ENCODE measurements at places on chromosomes 7 and 10.

DNA sequence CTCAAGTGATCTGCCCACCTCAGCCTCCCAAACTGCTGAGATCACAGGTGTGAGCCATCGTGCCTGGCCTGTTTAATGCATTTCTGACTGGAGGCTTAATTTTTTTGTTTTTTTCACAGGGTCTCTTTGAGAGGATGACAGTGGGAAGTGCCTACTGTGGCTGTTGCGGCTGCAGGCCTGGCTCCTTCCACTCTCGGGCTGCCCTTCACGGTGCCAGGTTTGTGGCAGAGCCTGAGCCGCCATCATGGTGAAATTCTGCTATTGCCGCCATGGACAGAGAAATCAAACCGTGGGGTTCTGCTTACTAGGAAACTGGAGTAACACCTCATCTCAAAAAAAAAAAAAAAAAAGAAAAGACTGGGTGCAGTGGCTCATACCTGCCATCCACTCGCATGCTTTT, 142.7 kb downstream of the CAMK1D start:
- DNase-seq, result no peak

DNA sequence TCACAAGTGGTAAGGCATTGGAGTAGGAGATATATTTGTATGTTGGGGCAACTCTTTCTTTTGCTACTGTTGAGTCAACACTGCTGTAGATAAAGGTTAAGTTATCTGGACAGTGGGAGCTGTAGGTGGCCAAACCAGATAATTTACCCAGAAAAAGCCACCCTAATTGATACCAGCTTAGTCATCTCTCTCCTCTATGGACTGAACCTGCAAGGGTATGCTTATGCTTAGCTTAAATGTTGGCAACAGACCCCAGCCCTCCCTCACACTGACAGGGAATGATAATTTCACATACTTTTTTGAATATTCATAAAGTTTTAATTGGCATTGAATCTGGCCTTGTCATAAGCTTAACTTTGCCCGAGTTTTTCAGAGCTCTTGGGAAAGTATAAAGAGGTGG, 66.3 kb downstream of the CREB5 start:
- no peak for DNase-seq

DNA sequence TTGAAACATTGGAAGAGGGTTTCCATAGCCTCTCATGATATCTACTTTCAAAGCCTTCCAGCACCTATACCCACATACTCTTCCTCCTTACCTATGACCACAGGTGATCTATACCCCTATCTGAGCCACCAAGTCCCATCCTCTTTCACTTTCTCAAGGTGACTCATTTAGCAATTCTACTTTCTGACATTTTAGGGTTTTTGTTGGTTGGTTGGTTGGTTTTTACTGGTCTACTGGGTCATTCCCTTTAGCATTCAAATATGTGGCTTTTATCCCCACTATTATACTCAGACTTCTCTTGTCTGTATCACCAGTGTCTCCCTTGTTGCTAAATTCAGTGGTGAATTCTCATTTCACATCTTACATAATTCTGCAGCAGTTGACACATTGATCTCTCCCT, 130.4 kb upstream of the STEAP4 start:
- no peak for DNase-seq

GRCh38 chr7:25632616-25633015, 404.3 kb upstream of the NPVF start:
- no peak for DNase-seq

DNA sequence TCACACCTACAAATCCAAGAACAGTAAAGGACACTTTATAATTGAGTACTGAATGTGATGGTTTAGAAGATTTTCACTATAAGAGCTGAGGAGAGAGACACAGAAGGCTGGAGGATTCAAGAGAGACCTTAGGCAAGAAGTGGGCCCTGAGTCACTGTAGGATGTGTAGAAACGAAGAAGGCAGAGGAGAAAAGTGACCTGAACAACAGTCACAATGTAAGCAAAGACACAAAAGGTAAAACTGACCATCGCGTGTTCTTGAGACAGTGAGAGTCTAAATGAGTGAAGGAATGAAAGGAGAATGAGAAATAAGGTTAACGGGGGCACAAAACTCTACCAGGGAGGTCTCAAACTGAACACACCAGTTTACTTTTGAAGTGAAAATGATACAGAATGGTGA, 298.2 kb upstream of the LRGUK start:
- DNase-seq, result no peak

DNA sequence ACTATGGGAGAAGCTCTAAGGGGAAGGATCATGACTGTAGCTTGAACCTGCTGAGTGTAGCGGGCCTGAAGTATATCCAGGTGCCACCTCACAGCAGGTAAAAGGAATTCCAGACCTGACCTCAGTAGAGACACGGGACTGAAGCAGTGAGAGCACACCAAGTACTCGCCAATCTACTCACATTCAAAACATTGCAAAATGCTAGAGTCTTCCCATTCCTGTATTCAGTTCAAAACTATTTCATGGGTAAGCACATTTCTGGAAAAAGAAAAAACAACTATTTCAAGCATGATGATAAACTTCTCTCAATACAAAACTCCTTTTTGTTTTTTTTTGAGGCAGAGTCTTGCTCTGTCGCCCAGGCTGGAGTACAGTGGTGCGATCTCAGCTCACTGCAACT, 121.9 kb upstream of the AUTS2 start:
- no peak for DNase-seq

GRCh38 chr7:84941936-84942335, 244.9 kb downstream of the SEMA3D start:
- no peak for DNase-seq

DNA sequence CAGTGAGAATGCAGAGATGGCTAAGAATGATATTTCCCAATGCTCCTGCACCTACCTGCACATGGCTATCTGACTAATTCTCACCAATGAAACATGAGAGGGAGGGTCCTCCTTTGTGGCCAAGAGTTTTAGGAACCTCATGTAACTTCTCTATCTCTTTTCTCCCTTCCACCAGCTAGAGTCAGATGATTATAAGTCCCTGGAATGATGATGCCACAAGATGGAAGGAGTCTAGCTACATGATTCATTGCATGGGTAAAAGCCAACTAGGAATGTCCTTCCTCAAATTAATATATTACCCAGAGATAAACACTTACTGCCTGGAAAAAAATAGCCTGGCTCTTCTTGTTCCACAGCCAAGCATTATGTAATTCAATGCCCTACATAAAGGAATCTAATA, 55.1 kb upstream of the AASS start:
- no peak for DNase-seq

DNA sequence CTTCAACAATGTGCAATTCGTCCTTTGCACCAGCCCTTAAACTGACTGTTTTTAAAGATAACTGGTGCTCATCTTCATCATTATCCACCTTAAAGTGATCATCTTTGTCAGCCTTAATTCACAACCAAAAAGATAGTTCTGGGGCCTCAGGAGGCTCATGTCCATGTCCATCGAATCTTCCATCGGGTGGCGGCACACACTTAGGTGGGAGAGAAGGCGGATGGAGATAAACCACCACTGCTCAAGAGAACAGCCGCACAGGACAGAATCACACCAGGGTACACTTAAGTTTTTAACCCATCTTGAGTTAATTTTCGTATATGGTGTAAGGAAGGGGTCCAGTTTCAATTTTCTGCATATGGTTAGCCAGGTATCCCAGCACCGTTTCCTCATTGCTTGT, 24.8 kb downstream of the OIT3 start:
- DNase-seq, result no peak

DNA sequence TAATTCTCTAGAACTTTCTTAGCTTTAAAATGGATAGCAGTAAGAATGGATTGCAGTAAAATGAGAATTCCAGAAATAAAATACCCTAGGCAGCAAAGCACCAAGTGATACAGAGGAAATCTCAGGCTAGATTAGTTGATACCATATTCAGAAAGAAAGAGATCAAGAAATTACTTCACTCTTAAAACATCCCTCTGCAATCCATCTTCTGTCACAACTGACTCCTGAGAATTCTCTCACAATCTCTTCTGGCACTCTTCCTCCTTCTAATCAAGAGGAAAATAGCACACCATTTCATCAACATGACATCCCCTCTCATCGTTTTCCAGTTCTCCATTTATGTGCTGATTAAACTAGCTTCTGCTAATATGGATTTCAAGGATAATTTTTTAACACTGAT, 42.2 kb upstream of the LAMB1 start:
- no peak for DNase-seq

GRCh38 chr10:5813091-5813340, 218 bp downstream of the GDI2 start:
- DNase-seq, result no peak

GRCh38 chr10:79148452-79149344, 79.9 kb downstream of the ZMIZ1 start:
- DNase-seq, result no peak

GRCh38 chr10:103186128-103186527, 6.9 kb downstream of the NT5C2 start:
- no peak for DNase-seq

DNA sequence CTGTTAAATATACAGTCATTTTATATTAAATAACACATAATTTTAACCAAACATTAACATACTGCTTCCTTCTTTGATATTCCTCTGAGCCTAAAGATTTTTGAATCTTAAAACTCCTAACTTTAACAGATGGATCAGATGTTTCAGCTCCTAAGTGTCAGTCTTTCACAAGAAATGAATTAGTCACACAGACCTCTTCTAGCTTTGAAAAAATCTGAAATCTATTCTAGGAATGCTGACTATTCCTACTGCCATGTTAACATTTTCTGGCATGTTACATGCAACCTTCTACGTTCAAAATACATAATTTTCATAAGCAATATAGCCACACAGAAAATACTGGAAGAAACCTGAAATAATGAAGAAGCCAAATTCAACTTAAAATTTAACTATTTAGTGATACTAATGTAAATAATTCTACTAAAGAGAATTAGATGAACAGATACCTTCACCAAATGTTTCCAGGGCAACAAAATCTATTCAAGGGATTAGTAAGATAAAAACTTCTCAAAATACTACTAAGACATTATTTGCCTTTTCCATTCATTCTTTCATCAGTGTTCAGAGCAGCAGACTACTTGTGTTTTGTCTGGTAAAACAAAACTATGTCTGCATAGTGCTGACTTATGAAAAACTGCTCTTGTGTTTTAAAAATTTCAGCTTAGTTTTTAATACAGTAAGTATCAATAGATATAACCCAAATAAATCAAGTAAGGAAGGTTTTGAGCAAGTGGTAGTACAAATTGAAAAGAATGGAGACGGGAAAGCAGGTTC, 9.2 kb downstream of the JMJD1C start:
- DNase-seq, result no peak

DNA sequence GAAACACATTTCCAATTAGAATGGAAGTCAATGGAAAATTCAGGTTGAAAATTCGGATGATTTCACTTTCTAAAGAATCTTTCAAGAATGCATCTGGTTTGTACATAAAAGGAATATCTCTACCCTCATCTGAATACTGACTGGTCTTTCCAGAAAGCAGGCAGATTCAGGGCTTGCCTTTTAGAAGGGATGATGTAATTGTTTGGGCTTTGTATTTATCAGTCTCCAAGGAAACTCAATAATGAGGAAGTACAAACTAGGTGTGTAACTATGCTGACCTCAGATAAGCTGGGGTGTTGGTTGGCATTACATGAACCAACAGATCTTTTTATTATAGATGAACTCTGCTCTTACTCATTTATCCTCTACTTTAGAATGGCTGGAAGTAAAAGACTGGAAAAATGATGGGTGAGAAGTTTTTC, 24.1 kb downstream of the PDLIM1 start:
- DNase-seq, result no peak

- no peak for DNase-seq
Measured at GRCh38 chr7:101166648-101166908, 1.2 kb upstream of the VGF start.

- no peak for DNase-seq
Measured at GRCh38 chr7:144863320-144863647, 27.4 kb upstream of the TPK1 start.

DNA sequence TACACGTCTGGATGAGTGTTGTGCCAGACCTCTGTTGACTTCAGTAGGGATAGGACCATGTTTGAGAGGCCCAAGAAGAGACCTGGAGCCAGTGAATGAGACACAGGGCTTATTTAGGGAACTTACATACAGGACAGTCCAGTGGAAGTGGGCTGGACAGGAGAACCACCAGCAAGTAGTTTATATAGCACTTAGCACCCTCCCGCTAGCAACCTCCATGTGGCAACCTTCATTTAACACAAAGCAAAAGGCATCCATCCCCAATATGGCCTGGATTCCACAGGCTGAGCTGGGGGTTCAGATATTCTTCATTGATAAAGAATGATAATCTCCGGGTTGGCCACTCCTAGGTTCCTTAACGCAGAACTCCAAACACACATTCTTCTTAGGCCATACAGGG, 93.7 kb downstream of the TRIM24 start:
- no peak for DNase-seq

GRCh38 chr10:72605122-72605521, 20.8 kb downstream of the MICU1 start:
- DNase-seq, result no peak

DNA sequence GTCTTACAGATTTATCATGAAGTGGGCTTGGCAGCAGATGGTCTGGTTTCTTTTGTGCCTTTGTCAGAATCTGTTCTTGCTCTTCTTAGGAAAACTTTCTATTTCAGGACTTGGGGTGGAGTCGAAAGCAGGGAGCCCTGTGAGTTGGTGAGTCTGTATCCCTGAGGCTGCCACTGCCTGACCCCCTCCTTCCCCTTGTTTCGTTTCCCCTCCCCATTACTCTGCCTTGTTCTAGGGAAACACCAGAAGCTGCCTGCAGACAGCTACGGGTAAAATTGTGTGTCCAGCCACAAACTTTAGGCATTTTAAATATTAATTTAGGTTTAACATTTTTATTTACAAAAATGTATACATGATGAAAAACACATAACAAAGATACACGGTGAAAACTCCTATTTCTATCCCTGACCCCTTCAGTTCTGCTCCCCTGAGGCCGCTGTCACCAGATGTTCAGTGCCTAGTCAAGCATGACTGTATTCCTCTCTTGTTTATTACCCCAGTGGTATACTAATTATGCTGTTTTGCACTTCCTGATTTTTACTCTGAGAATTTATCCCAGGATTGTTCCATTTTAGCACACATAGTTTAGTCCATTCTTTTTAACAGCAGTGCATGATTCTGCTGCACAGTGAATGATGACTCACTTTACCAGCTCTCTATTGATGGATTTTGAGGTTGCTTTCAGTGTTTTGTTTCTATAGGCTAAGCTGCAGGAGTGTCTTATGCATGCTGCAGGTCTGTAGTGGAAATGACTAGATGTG, 9.1 kb downstream of the TSPAN14 start:
- no peak for DNase-seq

- no peak for DNase-seq
Measured at GRCh38 chr7:140640727-140641523, at the start of gene DENND2A. DENND2A (minus strand) TSS chr7:140640813; CDS start chr7:140602397, 38,416 bp downstream.

Data from CD4-positive, alpha-beta T cell treated with Interleukin-6 at 100 ng/mL for 8 hours (primary cell).